ENCODE measurements at places on chromosomes 6 and 20. TPM values are rescaled to one million over a fixed set of nuclear protein-coding genes. Genes with fewer than 3 reads are reported as not detected.

GRCh38 chr6:162125659-162126058 is 601.9 kb downstream of the PRKN start:
- no peaks in the 10 kb centered on the region for H3K27me3 ChIP-seq
- no peaks in the 10 kb centered on the region for H3K4me1 ChIP-seq
- no peak for DNase-seq
- H3K27ac ChIP-seq = no peak overlapping the region
- no peak overlapping the region for H3K4me3 ChIP-seq

- no peaks in the 10 kb centered on the region for H3K4me1 ChIP-seq
- no peak overlapping the region for H3K27ac ChIP-seq
- DNase-seq = no peak
- no peaks in the 10 kb centered on the region for H3K36me3 ChIP-seq
- H3K27me3 ChIP-seq = peaks cover 6% of the 10 kb centered on the region
Measured at GRCh38 chr20:31811796-31812728, 7.1 kb upstream of the MYLK2 start.

NOX3 gene
- total RNA-seq = not detected

- no peak for DNase-seq
- peaks cover 21% of the 10 kb centered on the region for H3K4me1 ChIP-seq
- H3K27ac ChIP-seq = peak overlapping the region; percentile 29
- H3K4me3 ChIP-seq = no peak overlapping the region
- H3K27me3 ChIP-seq = peaks cover 6% of the 10 kb centered on the region
Measured at GRCh38 chr6:401239-401993, 9.9 kb downstream of the IRF4 start.

- no peak for DNase-seq
- peaks cover 2% of the 10 kb centered on the region for H3K36me3 ChIP-seq
- H3K4me3 ChIP-seq = no peak overlapping the region
Measured at GRCh38 chr6:133802861-133803260, 86.1 kb upstream of the TCF21 start.

DNA sequence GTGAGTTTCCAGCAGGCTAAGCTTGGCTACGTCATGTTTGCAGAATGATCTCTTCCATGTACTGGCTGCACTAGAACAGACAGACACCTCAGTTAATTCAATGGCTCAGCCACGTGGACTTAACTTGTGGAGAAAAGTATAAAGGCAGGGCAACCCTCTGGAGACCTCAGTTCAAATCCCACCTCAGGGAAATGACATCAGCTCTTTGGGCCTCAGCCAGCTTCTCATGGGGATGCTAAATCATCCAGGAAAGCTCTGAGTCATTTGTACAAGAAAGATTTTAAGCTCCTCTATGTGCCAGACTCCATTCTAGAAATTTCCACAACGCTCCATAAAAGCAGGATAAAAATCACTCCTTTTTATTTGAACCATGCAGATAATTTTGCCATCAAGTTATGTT is 128.5 kb upstream of the SALL4 start:
- H3K27me3 ChIP-seq = peaks cover 12% of the 10 kb centered on the region
- H3K36me3 ChIP-seq = no peaks in the 10 kb centered on the region
- no peak for DNase-seq
- H3K4me3 ChIP-seq = no peak overlapping the region
- H3K27ac ChIP-seq = no peak overlapping the region
- peaks cover 2% of the 10 kb centered on the region for H3K4me1 ChIP-seq

GRCh38 chr20:39421571-39422105 is 459.5 kb downstream of the DHX35 start:
- H3K27me3 ChIP-seq = no peaks in the 10 kb centered on the region
- no peak for DNase-seq
- H3K27ac ChIP-seq = no peak overlapping the region
- no peaks in the 10 kb centered on the region for H3K36me3 ChIP-seq
- no peak overlapping the region for H3K4me3 ChIP-seq
- no peaks in the 10 kb centered on the region for H3K4me1 ChIP-seq

ABHD16B gene
- total RNA-seq = not detected

GRCh38 chr20:63027922-63028389 is 21.2 kb upstream of the BHLHE23 start:
- H3K4me1 ChIP-seq = peaks cover 5% of the 10 kb centered on the region
- no peak overlapping the region for H3K4me3 ChIP-seq
- H3K27me3 ChIP-seq = peaks cover 49% of the 10 kb centered on the region
- H3K27ac ChIP-seq = no peak overlapping the region

DNA sequence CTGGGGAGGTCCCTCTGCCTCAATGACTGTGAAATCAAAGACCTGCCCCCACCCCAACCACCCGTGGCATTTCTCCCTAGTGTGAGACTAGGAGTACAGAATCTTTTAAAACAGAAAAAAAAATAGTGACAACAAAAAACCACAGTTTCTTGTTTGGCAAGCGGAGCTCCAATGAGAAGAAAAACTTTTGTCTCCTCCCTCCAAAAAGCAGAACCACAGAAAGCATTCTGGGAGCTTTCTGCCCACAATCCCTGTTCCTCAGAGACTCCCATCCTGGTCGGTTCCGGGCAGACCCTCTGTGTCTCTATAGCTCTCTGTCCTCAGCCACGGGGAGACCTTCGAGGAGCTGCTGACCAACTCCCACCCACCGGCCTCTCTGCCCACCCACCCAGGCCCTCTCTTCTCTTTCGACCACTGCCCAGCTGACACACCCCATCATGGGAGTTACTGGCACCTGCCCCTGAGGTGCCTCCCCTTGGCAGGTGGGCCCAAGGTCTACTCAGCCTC is 4.9 kb downstream of the PREX1 start:
- peaks cover 5% of the 10 kb centered on the region for H3K36me3 ChIP-seq
- H3K27me3 ChIP-seq = no peaks in the 10 kb centered on the region
- peak overlapping the region; percentile 96 for H3K4me3 ChIP-seq
- H3K27ac ChIP-seq = no peak overlapping the region

GRCh38 chr20:49284818-49285217 is 7.0 kb upstream of the ZNFX1 start:
- H3K27ac ChIP-seq = peak overlapping the region; percentile 97
- H3K4me1 ChIP-seq = peaks cover 23% of the 10 kb centered on the region
- peaks cover 35% of the 10 kb centered on the region for H3K36me3 ChIP-seq
- no peaks in the 10 kb centered on the region for H3K27me3 ChIP-seq
- H3K4me3 ChIP-seq = no peak overlapping the region

DNA sequence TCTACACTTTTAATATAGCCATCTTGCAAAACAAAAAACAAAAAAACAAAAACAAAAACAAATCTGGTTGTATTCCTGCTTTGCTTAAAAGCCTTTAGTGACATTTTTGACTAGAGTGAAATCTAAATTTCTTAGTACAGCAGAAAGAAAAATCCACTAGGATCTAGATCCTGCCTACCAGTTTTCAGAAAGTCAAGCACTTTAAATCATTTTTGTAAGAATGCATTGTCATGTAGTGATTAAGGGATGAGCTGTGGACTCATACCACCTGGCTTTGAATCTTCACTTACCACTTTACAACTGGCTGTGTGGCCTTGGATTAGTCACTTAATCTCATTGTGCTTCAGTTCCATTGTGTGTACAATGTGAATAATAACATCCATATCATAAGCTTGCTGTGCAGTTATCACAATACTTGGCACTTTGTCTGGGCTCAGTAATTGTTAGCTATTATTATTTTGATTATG is 4.0 kb downstream of the MKKS start:
- no peak for DNase-seq
- H3K36me3 ChIP-seq = no peaks in the 10 kb centered on the region
- H3K4me3 ChIP-seq = no peak overlapping the region
- H3K4me1 ChIP-seq = peaks cover 35% of the 10 kb centered on the region
- H3K27ac ChIP-seq = peak overlapping the region; percentile 43

DNA sequence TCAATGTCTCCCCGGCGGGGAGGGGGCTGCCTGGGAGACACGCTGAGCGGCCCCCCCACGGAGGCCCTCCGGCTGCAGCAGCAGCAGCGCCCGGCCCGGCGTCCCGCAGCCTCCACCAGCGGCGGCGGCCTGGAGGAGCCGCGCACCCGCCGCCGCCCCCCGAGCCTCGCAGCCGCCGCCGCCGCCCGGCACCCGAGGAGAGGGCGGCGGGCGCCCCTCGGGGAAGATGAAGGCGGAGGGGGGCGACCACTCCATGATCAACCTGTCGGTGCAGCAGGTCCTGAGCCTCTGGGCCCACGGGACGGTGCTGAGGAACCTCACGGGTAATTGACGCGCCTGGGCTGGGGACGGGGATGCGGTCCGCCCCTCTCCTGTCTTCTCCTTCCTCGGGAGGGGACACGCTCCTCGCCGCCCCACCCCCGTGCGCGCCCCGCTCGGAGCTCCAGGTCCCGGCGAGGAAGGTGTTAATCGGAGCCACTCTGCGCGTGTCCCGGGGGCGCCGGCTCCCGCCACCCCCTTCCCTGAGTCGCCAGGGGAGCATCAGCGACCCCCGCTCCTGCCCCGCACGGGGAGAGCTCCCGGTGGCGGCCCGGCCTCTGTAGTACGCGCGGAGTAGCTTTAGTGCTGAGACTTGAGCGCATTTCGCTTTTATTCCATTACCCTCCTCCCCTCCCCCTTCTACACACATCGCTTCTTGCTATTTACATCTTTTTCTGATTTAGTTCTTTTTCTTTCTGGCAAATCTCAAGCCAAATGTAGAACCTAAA is 686 bp downstream of the TMEM170B start:
- no peaks in the 10 kb centered on the region for H3K36me3 ChIP-seq
- DNase-seq = peak; percentile 9
- peak overlapping the region; percentile 90 for H3K4me3 ChIP-seq
- H3K4me1 ChIP-seq = peaks cover 7% of the 10 kb centered on the region

KIF25 gene
- total RNA-seq = not detected

GRCh38 chr6:132742495-132742894 is 15.2 kb downstream of the VNN2 start:
- H3K27ac ChIP-seq = no peak overlapping the region
- H3K4me1 ChIP-seq = no peaks in the 10 kb centered on the region
- H3K27me3 ChIP-seq = no peaks in the 10 kb centered on the region
- H3K4me3 ChIP-seq = no peak overlapping the region
- no peak for DNase-seq

TCF19 gene
- total RNA-seq = 3.7 TPM

GRCh38 chr6:8240301-8240700 is 138.0 kb upstream of the EEF1E1 start:
- no peaks in the 10 kb centered on the region for H3K4me1 ChIP-seq
- H3K27me3 ChIP-seq = peaks cover 43% of the 10 kb centered on the region
- no peak overlapping the region for H3K4me3 ChIP-seq

- peaks cover 2% of the 10 kb centered on the region for H3K36me3 ChIP-seq
- no peak for DNase-seq
- peaks cover 8% of the 10 kb centered on the region for H3K4me1 ChIP-seq
- H3K4me3 ChIP-seq = no peak overlapping the region
Measured at GRCh38 chr6:158262755-158263154, 49.5 kb upstream of the TULP4 start.

PAK5 gene
- total RNA-seq = not detected

DNA sequence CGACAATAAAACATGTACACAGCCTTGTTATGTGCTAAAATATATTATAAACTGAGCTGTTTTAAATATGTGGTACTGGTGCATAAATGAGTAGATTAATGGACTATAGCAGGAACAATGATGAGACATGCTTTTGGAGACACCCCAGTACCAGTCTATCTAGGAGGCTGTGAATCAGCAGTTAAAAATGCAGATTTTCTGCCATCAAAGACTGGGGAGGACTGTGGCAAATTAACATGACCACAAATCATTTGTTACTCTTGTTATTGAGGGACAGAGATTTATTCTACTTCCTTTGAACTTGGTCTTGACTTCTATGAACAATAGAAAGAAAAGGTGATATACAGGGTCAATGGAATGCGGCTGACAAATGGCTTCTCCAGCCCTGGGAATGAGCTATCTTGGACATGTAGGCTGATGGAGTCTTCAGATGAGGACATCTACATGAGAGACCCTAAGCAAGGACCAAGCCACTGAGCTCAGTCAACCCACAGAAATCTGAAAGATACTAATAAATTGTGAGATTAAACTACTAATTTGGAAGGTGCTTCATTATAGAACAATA is 551.7 kb upstream of the GJE1 start:
- no peak overlapping the region for H3K4me3 ChIP-seq
- H3K27me3 ChIP-seq = peaks cover 6% of the 10 kb centered on the region
- H3K27ac ChIP-seq = no peak overlapping the region
- peaks cover 2% of the 10 kb centered on the region for H3K4me1 ChIP-seq
- no peaks in the 10 kb centered on the region for H3K36me3 ChIP-seq

DNA sequence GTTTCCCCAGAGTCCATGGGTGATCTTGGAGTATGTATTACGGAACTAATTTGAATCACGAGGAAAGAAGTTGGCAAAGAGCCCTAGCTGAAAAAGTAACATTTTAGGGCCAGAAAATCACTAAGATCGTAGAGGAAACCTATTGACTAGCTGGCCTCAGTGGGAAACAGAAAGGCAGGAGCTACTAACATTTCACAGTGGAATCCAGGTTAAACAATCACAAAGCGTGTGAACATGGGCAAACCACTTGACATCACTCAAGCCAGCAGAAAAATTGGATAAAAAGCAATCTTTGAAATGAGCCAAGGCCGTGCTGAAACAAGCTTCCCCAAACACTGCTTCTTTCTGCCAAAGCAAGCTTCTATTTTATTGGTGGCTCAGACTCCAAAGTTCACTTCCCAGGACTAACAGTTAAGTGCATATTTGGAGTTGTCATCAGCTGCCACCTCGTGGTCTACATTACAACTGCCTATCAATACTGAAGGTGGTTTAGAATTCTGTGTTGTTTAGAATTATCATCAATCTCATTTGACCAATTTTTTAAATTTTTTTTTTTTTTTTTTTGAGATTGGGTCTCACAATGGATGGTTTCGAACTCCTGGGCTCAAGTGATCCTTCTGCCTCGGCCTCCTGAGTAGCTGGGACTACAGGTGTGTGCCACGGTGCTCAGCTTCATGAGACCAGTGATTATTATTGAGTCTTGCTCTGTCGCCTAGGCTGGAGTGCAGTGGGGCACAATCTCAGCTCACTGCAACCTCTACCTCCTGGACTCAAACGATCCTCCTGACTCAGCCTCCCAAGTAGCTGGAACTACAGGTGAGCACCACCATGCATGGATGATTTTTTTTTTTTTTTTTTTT is 10.6 kb downstream of the RPS10 start:
- no peak overlapping the region for H3K4me3 ChIP-seq
- H3K27ac ChIP-seq = peak overlapping the region; percentile 47
- peaks cover 3% of the 10 kb centered on the region for H3K36me3 ChIP-seq
